Stimulated activated CD4-positive, alpha-beta T cell treated with anti-CD3 and anti-CD28 coated beads, Interleukin-1b, Interleukin-23, amount 100 ng/mL, for 24 hours (primary cell): ENCODE measurements at places on chromosomes 2 and 18.

GRCh38 chr2:55968941-55969340, 45.4 kb upstream of the EFEMP1 start:
- DNase-seq = no peak

DNA sequence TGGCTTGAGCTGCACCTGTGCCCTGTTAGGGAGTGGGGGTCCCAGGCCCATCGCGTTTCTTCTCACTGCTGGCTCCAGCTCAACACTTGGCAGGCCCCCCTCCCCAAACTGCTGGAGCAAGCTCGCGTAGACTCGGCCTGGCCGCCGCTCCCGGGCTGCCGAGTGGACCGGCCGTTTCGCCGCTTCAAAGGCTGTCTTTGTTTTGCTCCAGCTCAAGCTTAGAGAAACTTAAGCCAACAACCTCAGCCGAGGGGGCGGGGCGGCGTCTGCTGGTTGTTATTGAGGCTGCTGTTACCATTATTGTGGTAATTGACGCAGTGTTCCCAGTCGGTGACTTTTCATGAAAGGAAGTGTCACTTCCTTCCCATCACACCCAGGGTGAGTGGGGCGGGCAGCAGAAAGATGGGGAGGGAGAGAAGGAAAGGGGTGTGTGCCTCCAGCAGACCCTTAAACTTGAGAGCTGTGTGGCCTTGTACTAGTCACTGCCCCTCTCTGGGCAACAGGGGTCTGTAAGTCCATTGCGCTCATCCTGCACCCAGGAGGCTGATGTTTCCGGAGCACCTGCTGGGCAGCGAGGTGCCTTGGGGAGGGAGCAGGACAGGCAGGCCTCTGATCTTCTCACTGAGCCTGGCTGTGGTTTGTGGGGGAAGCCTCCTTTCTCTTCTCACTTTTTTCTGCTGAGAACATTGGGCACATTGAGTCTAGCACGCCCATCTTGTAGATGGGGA, 2.1 kb downstream of the ARID5A start:
- DNase-seq = peak; percentile 78

GRCh38 chr2:172361360-172361759, 66.0 kb upstream of the ITGA6 start:
- DNase-seq = no peak

DNA sequence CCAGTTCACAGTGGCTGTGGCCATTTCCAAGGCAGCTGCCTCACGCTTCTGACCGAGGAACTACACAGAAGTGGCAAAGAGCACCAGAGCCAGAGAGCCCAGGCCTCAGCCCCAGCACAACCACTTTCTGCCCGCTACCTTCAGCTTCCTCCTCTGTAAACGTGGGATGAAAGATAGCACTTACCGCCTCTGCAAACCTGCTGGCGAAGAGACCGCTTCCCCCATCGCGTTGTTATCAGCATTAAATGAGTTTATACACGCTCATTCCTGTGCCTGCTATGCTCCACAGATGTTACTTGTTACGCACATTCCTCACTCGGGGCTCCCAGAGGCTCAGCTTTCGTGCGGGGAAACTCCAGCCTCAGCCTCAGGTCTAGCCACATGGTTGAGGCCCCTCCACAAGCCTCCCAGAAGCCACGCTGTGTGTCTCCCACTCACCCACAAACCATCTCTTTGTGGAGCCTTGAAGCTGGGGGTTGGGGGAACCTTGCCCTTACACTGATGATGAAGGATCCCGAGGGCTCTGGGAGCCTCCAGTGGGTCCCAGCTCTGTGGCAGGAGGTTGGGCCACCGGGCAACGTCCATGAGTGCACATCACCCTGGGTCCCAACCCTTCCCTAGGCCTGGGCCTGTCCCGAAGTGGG, 63.3 kb upstream of the SMAD7 start:
- no peak for DNase-seq

- DNase-seq = no peak
Observed at GRCh38 chr2:68687018-68687417, 43.6 kb downstream of the PROKR1 start.

DNA sequence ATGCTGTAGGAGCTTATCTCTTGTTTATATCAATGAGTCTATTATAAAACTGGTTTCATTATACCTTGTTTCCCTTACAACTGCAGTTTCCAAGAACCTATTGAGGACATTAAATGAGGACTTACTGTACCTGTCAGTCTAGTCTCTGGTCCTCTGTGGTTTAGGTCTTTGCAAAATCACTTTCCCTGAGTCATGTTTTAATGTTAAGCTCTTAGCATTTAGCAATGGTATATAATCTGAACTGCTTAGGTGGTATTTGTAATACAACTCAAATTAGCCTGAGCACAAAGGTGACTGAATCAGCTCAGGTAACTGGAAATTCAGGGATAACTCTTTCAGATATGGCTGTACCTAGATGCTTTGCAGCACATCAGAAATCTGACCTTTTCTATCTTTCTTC, 418.3 kb upstream of the SPRED2 start:
- DNase-seq = no peak
